ENCODE measurements at places on chromosomes 2 and 18.
A peak's percentile ranks its signal among the peaks of the same experiment; 100 is the strongest.

DNA sequence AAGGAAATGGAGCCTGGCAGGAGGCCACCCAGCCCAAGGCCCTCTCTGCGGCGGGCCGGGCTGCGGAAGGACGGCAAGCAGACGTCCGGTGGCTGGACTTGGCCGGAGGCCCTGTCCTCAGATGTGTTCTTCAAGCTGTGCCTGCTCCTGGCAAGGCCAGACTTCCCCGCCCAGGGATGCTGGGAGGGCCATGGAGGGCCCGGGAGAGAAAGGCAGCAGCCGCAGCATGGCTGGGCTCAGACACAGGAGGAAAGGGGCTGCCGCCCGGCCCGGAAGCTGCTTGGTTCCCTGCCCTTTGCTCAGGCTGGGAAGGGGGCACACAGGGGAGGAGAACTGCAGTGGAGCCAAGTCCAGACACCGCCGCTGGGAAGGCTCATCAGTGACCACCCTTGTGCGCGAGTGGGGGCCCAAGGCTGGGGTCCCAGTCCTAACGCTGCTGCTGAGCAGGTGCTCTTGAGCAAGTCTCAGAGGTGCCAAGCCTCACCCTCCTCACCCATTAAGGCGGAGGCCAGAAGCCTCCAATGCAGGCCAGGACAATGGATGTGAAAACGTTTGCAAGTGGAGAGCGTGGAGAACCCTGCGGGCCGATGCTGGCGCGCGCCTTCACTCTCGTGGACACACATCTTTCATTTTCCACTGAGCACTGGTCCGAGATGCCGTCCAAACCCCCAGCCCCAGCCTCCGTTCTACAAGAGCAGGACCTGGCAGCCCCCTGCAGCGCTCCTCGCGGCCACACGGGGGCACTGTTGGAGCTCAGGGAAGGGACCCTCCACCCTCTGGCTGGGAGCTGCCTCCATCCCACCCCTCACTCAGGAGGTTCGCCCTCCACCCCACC, 7.9 kb downstream of the CROCC2 start:
- peak; percentile 70 for DNase-seq

DNA sequence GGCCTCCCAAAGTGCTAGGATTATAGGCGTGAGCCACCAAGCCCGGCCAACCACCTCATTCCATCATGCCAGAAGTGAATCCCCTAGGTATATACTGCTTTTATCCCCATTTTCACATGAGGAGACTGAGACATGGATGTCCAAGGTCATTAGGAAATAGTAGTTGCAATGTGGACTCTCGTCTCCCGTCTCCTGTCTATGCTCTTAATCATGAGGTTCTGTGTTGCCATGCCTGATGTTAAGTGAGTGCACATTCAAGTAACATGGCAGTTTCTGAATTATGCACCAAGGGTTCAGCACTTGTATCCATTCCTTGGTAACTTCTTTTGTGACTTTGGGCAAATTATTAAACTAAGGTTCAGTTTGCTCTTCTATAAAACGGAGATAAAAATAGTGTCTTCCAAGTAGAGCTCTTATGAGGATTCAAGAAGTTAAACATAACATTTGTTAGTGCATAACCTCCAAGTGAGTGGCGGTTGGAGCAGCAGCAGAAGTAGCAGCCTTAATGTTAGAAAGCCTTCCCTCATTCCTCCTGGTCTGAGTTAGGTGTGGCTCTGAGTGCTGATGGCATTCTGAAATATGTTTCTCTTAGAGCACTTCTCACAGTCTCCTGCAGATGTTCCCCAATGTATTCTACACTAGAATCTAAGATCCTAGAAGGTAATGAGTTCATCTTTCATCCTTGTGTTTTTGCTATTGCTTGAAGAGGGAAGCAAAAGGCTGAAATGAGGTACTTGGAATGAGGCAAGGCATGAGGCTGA, 21.9 kb downstream of the SOCS6 start:
- DNase-seq = no peak

DNA sequence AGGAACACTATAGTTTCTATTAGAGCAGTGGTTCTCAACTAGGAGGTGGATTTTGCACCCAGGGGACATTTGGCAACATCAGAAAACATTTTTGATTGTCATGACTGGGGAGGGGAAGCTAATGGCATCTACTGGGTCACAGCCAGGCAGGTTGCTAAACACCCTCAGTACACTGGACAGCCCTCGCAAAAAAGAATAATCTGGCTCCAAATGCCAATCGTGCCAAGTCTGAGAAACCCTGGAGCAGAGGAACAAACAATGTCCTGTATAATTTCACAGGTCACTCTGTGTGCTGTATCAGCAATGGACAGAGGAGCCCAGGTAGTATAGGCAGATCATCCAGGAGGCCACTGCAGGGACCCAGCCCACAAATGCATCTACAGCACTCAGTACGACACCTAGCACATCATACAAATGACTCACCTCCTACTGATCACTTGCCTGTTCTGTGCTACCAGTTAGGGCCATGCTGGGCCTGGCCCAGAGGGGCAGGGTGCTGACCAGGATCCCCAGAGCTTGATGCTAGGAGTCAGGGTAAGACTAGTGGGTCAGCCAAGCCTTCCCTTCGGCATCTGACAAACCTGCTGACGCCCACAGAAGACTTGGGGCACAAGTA, 37.6 kb downstream of the SFXN5 start:
- no peak for DNase-seq

- no peak for DNase-seq
Observed at GRCh38 chr2:168079236-168079635, 168.2 kb downstream of the STK39 start.

DNA sequence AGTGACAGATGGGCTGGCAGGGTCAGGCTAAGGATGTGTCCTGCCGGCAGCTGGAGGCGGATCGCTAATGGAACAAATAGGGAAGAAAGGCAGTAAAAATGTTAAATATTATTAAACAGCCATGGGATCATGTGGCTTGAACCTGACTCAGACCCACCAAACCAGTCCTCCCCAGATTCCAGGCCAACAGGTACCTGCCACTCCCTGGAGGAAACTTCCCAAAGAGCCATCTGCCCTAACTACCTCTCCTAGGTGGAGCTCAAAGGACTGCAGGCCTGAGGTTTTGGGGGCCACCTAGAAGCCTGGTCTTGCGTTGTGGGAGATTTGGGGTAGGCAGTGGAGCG, 34.3 kb downstream of the CIB4 start:
- DNase-seq = no peak

- no peak for DNase-seq
Observed at GRCh38 chr2:238439917-238440316, 13.2 kb downstream of the ASB1 start.

- DNase-seq = no peak
Observed at GRCh38 chr2:232333361-232334135, 45.0 kb upstream of the ALPP start.

DNA sequence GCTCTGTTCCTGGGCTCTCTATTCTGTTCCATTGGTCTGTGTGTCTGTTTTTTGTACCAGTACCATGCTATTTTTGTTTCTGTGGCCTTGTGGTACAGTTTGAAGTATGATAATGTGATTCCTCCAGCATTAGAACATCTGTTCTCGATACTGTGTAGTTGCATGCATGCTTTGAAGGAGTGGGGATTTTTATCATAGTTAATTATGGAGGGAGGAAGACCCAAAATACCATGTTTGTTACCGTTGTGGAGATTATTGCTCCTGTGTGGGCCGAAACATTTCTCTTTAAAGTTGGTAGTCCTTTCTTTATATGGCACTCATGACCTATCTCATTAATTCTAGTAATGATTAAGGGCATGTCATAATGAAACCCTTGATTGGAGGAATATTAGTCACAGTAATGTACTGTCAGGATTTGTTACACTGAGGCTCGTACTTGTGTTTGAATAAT, 87.6 kb downstream of the TTC27 start:
- no peak for DNase-seq

- DNase-seq = peak; percentile 26
Observed at GRCh38 chr2:45259138-45259537, 249.9 kb upstream of the SIX2 start.

DNA sequence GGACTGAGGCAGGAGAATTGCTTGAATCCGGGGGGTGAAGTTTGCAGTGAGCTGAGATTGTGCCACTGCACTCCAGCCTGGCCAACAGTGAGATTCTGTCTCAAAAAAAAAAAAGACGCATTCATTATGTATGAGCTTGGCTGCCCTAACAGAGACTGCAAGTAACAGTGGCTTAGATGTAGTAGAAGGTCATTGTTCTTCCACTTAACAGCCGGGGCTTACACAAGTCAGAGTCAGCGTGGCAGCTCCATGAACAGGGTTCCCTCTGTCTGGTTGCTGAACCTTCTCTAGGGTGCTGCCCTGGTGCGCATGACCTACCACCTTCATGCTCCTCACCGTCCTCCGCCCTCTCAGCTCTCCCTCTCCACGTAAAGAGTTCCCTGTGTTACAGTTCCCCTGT, 49.1 kb upstream of the IGFBP2 start:
- no peak for DNase-seq

- DNase-seq = peak; percentile 41
Observed at GRCh38 chr2:102826904-102827303, 65.1 kb downstream of the TMEM182 start.

GRCh38 chr2:162241571-162241970, 1.7 kb downstream of the FAP start:
- no peak for DNase-seq

- DNase-seq = no peak
Observed at GRCh38 chr2:143823296-143823695, 694.1 kb downstream of the ARHGAP15 start.

DNA sequence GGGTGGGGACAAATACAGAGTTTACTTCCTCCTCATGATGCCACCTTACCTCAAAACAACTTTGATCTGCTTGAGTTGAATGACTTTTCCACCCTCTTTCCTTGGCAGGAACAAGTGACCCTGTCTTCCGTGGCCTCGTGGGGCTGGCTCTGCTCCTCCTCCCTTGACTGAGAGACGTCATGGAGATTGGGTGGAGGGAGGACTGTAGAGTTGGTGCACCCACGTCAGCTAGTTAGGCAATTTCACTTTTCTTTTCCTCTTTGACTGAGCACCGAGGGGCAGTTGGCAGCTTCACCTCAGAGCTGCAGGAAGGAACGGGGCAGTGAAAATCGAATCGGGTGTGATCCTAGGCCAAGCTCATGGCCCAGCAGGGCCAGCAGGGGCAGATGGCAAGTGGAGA, at the start of gene SP140:
Gene SP140, plus strand, starts transcription at position 251 of the 400 bp plus-strand sequence. Its CDS starts 109 bp downstream, at position 360.
- no peak for DNase-seq

- no peak for DNase-seq
Observed at GRCh38 chr2:123732563-123732962, 292.5 kb upstream of the CNTNAP5 start.

GRCh38 chr2:595831-596592, 81.2 kb downstream of the TMEM18 start:
- no peak for DNase-seq

- DNase-seq = no peak
Observed at GRCh38 chr2:201114846-201115245, 1.1 kb upstream of the CFLAR start.

- DNase-seq = no peak
Observed at GRCh38 chr2:109180786-109181185, 51.8 kb downstream of the SH3RF3 start.

DNA sequence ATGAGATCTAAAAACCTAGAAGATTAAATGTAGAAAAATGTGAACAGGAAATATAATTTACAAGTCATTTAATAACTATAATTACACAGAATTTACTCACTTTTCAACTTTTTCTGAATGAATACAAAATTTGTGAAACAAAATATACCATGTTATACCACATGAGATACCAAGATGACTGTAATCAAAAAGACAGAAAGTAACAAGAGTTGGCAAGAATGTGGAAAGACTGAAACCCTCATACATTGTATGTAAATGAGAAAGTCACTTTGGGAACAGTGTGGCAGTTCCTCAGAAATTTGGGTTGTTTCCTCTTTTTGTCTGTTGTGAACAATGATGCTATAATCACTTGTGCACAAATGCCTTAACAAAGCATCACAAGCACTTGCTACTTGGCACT, 145.4 kb upstream of the ZNF804A start:
- DNase-seq = no peak

DNA sequence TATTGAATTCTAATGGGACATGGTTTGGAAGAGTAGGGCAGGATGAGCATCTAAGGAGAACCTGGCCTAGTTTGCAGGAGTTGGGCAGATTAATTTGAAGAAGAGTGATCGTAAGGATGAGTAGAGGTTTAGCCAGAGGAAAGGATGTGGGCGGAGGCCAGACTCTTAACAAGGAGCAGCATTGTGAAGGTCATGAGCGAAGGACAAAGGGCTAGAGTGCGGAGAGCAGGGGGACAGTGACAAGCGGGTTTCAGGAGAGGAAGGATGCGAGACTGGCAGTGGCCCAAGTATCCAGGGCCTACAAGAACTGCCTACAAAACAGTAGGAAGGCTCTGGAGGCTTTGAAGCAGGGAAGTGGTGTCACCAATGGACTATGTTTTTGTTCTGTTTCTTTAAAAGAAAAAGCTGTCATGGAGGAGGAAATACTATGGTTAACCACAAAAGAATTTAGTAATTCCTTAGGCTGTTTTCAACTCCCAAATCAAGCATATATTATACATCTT, 20.1 kb downstream of the SLC66A3 start:
- peak; percentile 70 for DNase-seq

GRCh38 chr2:207015901-207016300, 76.6 kb downstream of the CPO start:
- no peak for DNase-seq

DNA sequence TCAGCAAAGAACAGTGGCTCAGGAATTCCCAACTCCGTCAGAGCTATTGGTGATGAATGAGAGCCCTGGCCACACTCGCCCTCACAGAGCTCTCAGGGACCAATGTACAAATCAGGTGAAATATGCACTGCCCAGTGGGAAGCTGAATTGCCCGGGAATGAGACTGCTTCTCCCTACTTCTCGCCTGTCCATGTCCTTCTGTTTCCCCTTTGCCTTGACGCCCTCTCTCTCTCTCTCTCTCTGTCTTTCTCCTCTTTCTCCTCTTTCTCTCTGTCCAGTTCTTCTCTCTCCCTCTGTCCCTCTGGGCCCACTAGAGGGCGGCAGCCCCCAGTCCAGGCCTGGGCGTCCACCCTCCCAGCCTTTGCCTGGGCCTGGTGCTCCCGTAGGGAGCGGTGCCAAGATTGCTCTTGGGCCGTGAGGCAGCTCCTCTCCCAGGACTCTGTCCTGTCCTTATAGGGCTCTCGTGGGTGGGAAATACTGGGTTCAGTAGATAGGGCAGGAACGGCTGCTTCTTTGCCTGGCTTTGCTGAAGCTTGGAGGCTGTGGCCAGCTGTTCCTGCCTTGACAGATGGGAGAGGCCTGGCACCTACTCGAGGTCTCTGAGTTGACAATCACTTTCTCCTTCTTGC, 28.4 kb upstream of the PUM2 start:
- DNase-seq = peak; percentile 92

- DNase-seq = no peak
Observed at GRCh38 chr2:120491111-120491625, 145.2 kb downstream of the INHBB start.

DNA sequence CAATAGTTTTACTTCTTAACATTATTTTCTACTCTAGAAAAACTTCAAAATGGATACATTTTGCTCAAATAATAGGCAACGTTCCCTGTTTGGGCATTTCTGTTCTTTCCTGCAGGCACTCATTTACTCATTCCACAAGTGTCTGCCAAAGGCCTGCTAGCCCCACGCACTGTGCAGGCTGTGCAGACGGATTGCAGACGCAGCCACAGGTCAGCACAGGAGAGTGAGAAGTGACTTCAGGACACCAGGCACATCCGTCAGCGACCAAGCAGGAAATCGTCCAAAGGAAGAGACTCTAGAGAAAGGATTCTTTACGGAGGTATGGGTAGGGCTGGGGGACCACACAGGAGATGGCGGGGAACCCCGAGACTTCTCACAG, 103.0 kb upstream of the AGAP1 start:
- DNase-seq = no peak

- no peak for DNase-seq
Observed at GRCh38 chr2:12776521-12776961, 59.8 kb downstream of the TRIB2 start.
